ENCODE measurements at places on chromosomes 16 and 17.

DNA sequence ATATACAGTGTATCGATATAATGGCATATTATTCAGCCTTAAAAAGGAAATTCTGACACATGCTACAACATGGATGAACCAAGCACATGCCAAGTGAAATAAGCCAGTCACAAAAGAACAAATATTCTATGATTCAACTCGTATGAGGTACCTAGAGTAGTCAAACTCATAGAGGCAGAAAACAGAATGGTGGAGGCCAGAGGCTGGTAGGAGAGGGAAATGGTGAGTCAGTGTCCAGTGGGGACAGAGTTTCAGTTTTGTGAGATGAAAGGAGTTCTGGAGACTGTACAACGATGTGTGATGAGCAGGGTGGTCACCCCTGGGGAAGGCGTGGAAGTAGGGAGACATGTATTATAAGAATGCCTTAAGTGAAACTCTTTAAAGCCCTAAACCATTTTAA, 39.9 kb downstream of the RNF157 start:
- no peak for DNase-seq

DNA sequence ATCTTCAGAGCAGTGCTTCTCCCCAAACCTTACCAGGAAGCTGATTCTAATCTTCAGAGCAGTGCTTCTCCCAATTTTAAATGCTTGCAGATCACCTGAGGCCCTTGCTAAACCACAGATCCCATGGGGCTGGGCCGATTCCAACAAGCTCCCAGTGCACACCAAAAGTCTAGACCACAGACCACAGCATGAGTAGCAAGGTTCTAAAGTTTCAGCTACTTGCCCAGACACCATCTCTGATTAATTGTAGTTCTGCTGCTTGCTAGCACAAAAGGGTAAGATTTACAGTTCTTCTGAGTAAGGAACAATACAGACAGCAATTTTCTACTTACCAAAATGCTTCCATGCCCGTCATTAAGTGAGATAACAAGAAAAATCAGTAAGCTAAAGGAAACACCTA, 12.2 kb downstream of the CLEC3A start:
- no peak for DNase-seq

DNA sequence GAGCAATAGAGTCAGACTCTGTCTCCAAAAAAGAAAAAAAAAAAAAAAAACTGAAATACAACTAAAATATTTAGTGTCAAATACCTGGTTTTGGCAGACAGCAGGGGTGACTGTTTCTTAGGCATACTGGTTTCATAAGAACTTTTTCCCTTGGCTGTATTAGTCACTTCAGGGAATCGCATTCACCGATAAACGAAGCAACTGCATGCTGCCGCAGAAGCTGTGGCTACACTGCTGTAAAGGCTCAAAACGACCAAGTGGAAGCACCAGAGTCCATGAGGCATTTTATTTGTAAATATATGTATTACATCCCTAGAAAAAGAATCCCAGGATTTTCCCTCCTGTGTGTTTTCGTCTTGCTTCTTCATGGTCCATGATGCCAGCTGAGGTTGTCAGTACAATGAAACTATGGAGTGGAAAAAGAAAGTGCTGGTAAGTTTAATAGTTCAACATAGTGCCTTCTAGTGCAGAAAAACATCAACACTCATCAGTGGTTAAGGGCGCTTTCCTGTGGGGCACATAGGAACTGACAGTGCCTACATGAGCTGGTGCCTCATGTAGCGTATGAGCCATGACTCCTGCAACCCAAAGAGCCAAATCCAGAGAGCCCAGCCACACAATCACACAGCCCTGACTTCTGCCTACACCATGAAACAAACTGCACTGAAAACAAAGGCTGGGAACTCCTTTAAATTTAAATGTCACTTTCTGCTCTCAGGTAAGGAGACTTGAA, 7.3 kb downstream of the RPS15A start:
- no peak for DNase-seq

- no peak for DNase-seq
Measured at GRCh38 chr17:77095461-77095860, 45.3 kb upstream of the SEC14L1 start.

- no peak for DNase-seq
Measured at GRCh38 chr17:34222722-34223497, 32.2 kb upstream of the CCL2 start.

DNA sequence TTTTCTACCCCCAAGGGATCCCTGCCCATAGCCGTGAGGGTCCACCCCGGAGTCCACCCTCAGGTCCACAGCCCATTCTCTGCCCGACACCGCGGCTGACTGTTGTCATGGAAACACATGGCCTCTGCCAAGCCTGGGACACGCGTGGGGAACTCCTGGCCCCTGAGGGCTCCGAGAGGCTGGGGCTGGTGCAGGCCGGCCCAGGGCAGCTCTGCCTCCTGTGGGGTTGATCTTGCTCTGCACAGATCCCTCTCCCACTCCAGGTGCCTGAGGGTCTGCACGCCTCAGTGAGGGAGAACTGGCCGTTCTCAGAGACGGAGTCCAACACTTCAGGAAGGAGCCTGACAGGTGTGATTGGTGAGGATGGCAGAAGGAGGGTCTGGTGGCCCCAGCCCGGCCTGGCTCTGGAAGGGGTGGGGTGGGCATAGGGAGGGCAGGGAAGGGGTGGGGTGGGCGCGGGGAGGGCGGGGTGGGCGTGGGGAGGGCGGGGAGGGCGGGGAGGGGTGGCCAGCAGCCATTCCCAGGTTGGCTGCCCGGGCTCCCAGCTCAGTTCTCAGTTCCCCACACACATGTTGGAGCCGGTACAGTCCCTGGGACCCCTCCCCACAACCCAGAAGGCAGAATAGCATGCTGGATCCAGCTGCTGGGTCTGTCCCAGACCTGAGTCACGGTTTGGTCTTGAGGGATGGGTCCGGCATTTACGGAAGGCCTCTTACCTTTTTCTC, 6.4 kb downstream of the MRPL28 start:
- DNase-seq, result no peak

- DNase-seq, result no peak
Measured at GRCh38 chr16:30030011-30030685, 923 bp downstream of the TLCD3B start.

GRCh38 chr17:53628011-53628410, 194.7 kb upstream of the KIF2B start:
- no peak for DNase-seq

- peak; percentile 6 for DNase-seq
Measured at GRCh38 chr16:50841081-50841886, 99.4 kb downstream of the CYLD start.

DNA sequence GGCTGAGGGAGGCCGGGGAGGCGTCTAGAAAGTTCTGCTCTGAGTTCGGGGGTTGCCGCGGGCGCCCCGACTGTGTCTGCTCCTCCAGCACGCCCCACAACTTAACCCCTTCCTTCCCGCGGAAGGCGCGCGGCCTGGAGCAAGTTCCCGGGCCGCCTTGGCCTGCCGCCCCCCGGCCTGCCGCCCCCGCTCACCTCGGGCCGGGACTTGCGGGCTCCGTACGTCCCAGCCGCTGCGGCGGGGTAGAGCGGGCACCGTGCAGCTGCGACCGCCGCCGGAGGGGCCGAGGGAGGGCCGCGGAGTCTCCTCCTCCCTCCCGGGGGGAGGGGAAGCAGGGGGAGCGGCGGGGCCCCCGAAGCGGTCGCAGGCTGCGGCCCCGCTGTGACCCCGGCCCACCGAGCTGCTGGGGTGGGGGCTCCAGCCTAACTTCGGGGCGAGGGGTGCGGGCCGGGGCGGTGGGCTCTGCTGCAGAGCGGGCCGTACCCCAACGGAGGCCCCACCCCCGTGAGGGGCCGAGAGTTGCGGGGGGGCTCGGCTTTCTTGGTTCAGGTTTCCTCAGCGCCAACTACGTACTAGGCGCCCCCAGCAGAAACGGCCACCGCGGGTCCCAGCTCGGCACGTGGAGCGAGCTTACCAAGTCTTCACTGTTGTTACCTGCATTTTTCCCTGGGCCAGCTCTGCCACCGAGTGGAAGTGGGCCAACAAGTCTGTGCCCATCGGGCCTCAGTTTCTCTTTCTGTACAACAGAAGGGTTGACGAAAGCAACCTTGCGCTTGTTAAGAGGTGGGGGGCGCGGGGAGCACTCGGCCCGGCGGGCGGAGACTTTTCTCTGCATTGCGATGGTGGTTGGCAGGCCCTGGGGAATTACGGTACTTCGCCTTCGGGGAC, at the start of gene CCDC102A:
CCDC102A (minus strand) TSS at position 266 of the 888 bp plus-strand sequence. CDS start 7,394 bp downstream, outside the sequence.
- DNase-seq, result peak; percentile 52

DNA sequence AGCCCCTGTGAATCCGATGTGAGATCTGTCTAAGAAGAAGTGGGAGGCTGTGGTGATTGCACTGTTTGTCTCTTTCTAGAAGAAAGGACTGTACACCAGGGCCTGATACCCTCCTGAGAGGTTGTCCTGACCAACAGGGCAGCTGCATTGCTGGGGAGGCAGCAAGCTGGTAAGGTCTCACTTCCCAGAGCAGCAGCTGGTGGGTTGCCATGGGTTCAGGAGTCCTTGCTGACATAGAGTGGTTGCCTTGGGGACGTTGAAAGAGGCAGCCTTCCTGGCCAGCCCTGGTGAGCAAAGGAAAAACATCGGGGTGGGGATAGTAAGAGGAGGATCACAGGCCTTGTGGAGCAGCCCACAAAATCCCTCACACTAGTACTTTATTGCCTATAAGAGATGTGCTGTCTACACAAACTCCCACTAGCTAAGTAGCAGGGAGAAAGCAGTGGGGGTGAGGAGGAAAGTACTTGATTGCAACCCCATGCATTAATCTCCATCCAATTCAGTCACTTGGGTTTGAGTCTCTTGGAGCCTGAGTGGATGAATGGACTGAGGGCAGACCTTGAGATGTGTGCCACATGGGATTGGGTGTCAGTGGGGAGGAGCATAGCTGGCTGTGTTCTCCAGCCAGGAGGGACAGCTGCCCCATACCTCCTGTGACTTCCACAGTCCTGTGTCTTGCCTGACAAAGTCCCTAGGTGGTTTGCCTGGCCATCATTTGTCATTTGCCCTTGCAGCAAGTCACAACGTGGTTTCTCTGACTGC, 143.8 kb upstream of the RPL38 start:
- DNase-seq, result no peak

DNA sequence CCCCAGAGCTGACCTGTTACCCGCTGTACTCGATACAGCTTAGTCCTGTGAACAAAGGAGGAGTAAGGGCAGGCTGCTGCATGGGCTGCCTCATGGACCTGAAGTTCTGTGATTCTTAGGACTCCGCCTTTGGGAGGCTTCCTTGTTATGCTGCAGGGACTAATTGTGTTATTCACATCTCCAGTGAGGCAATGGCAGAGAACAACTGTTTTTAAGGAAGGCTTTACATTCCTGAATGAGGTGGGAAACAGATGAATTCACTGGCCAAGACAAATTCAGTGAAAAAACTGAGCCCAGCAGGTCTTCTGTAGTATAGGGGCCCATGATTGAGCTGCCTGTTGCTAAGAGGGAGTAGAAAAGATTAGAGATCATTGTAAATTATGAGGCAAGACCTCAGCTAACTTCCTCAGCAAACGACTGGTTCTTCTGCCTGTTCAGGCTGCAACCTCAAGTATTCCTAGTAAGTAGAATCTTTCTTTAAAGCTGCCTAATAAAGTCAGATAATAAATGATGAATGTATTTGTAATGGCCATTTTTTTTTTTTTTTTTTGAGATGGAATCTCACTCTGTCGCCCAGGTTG, 26.3 kb downstream of the ADORA2B start:
- no peak for DNase-seq

GRCh38 chr16:15897834-15898254, 9.4 kb upstream of the CEP20 start:
- DNase-seq, result no peak

- DNase-seq, result no peak
Measured at GRCh38 chr17:40180694-40181093, 3.4 kb downstream of the RAPGEFL1 start.

GRCh38 chr16:51025588-51026290, 125.3 kb downstream of the SALL1 start:
- DNase-seq, result no peak

DNA sequence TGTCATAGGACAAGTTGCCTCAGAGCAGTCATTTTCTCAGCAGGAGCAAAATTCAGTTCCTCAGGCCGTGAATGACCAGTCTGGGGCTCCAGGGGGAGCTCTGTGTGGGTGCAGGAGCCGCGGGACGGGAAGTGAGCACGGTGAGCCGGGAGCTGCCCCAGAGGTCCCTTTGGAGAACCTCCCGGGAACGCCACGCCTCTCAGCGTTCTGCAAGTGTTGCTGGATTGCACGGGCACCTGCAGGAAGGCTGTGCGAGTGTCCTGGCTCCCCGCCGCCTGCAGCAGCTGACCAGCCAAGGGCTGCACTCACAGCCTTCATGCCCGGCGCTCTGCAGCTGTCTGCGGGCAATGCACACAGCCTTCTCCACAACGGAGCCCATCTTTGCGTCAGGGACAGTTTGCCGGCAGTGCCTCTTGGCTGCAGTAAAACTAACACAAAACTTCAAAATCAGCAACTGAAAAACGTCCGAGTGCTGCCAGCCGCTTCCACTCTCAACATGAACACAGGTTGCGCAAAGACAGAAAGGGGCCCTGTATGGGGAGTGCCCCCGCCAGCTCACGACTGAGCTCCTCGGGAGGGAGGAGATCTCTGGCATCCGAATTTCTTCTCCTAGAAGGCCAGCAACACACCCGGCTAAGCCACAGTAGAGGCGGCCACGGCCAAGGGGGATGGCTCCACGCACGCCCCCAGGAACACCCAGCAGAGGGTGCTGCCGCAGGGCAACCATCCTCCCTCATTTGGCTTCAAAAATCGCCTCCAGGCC, 16.0 kb downstream of the NDUFAF8 start:
- no peak for DNase-seq

GRCh38 chr17:42101513-42102292, 3.4 kb upstream of the ZNF385C start:
- peak; percentile 59 for DNase-seq

- DNase-seq, result no peak
Measured at GRCh38 chr17:73400915-73401545, 89.2 kb upstream of the CDC42EP4 start.

DNA sequence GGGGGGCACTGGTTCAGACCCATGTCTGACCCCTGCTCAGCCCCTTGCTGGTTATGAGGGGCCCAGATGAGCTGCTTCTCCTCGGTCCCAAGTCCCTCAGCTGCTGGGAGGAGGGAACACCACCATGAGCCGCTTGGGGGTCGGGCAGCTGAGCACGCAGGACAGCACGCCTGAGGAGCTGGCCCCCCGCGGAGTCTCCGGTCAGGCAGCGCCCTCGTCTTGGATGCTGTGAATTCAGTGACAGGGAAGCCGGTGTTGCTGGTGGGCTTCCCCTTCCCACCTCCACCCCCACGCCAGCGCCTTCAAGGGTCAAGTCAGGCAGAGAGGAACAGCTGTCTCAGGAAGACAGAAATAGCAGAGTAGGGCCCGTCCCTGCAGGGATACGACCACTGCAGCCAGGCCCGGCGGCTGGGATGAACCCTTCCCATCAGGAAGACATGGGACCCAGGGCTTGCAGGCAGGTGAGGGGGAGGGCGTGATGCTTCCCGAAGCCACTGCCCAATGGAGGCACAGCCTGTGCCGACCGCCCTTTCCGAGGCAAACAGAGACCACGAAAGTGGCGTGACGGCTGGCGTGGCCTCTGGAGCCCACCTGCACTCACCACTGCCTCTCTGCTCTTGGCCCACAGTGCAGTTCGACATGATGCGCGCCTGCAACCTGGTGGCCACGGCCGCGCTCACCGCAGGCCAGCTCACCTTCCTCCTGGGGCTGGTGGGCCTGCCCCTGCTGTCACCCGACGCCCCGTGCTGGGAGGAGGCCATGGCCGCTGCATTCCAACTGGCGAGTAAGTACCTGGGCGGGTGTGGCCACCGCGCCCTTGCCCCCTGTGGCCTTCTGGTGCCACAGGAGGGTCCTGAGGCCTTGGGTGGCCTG, 8.1 kb downstream of the TMEM204 start:
- DNase-seq, result no peak
